Activated CD4-positive, CD25-positive, alpha-beta regulatory T cell treated with anti-CD3 and anti-CD28 coated beads, Interleukin-2, amount 50 U/mL, for 16 hours (primary cell): ENCODE measurements at places on chromosomes 4 and X.

- DNase-seq: no peak
Observed at GRCh38 chr4:72665171-72665968, 96.3 kb upstream of the ADAMTS3 start.

- DNase-seq: no peak
Observed at GRCh38 chr4:1901127-1901526, 29.9 kb downstream of the NSD2 start.

GRCh38 chrX:112058766-112059165 lies 23.8 kb downstream of the TRPC5 start:
- no peak for DNase-seq

DNA sequence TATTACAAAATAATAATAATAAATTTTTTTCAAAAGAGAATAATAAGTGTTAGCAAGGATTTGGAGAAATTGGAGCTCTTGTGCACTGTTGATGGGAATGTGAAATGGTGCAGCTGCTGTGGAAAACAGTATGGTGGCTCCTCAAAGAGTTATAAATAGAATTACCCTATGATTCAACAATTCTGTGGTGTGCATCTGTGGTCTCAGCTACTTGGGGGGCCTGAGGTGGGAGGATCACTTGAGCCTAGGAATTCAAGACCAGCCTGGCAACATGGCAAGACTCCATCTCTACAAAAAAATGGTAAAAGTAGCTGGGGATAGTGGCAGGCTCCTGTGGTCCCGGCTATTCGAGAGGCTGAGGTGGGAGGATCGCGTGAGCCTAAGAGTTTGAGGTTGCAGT lies 19.6 kb downstream of the MND1 start:
- DNase-seq: no peak

DNA sequence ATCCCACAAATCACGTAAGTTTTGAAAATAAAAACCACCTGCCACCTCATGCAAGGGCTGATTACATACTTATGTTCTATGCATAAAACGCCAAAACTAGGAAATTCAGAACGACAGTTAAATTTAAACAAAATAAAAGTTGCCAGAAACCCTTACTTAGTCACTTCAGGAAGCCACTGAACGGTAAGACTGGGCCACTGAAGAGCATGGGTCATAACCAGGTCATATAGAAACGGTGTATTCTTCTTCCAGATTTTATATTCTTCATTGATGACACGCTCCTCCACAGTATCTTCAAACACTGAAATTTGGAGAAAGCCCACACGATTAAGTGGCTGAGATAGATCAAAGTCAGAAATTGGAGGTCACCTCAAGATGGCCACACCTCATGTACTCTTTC lies 1.2 kb downstream of the RBBP7 start:
- no peak for DNase-seq

DNA sequence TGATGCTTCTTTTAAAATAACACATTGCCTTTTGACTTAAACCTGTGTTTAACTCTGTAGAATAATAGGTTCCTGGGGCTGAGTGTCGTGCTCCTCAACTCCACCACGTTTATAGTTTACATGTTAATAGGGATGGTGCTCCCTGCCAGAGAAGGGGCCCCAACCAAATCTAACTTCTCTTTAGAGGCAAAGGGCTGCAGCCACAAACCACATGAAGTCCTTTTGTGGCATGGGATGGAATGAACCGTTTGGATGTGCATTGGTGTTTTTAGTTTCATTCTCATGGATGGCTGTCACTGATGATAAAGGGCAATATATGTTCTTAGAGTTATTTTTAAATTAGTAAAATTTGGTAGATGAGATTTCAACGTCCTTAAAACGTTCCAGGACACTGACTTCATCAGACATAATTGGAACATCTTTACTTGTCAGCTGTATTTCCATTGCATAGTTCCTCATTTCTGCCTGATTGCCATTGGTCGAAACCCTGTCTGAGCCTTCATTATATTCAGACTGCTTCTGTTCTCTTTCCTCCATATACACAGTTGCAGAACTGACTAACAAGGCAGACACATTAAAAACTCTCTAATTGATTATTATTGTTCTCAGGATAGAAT lies 60.4 kb upstream of the HPF1 start:
- DNase-seq: no peak
